ENCODE measurements at places on chromosomes 1 and 21.

DNA sequence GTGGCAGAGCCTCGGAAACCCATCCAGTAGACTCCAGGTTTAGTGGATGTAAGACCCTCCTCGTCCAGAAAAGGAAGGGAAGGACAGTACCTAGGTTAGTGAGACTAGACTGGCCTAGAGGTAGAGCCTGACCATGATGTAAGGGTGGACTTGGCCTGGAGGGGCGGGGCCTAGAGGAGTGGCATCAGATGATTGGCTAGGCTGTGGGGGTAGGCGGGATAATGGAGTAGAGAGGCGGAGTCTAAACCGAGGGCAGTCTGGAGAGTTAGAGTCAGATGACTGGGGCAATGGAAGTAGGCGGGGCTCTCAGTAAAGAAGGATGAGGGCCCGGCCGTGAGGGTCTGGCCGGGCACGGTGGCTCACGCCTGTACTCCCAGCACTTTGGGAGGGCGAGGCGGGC lies 70.1 kb downstream of the EPHB2 start:
- DNase-seq = no peak

- DNase-seq = peak; percentile 63
Observed at GRCh38 chr1:152188673-152189591, 29.9 kb upstream of the RPTN start.

GRCh38 chr1:115426956-115427355 lies 88.9 kb upstream of the NGF start:
- DNase-seq = no peak

- DNase-seq = no peak
Observed at GRCh38 chr1:64492424-64492823, 22.5 kb downstream of the CACHD1 start.

DNA sequence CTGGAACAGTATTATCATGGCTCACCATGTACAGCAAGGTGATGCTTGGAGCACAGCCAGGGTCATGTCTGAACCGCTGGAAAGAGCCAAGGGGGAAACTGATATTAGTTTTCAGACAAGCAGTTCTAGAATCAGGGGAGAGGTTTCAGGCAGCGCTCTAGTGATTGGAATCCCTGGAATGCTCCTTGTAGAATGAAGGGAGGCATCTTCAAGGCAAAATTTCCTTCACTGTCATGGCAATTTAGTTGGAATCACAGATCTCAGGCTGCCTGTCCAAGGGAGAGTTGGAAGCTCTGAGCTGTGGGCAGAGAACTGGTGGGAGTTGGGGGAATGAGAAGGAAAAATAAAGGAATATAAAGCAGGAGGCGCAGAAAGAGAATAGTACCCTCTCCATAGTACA lies 737.1 kb downstream of the PTPRU start:
- no peak for DNase-seq

Data from pons (tissue), 1 donor.